ENCODE measurements at places on chromosomes 1 and 21. TPM values are rescaled to one million over a fixed set of nuclear protein-coding genes. Genes with fewer than 3 reads are reported as not detected.

GRCh38 chr1:178541829-178542553 lies 29.1 kb downstream of the TEX35 start:
- DNase-seq, result peak; percentile 64

LAPTM5 gene
- total RNA-seq, result 214 TPM

GRCh38 chr1:82214606-82215005 lies 413.9 kb downstream of the ADGRL2 start:
- DNase-seq, result no peak

DNA sequence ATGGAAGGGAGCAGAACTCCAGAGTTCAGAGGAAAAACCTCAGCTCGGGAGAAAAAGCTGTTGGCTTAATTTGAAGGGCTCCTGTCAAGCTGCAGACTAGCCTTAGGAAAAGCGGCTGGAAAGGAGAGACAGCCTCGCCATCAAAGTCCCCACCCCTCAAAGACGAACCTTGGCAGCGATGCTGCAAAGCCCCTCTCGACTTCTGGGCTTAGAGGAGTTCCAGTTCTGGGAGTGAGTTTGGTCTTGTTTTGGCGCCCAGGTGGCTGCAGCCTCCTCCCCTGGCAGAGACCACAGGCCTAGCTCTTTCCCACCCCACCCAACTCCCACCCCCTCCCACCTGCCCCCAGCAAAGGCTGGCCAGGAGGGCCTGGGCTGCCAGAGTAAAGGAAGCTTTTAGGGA lies 9.1 kb upstream of the TBX15 start:
- DNase-seq, result no peak

DNA sequence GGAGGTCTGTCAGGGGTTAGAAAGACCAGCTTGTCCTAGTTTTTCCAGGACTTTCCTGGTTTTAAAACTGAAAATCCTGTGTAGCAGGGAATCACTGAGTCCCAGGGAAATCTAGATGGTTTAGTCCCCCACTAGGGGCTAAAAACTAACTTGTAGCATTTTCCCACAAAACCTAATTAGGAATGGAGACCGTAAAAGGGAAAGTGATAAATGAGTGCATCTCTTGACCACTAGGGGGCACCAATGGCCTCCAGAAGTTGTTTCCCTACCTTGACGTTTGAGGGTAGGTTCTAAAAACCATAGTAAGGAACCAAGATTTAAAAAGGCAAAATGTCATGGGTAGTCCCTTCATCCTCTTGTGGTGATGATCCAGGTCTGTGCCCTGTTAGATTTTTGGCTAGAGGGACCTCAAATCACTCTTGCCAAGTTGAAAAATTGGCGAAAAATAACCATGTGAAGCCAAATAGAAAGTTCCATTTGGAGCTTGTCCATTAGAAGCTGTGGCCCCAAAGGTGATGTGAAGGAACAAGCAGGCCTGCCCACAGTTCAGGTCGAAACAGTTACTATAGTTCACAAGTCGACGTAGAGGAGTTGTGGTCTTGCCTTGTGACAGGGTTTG lies 24.5 kb downstream of the CLIC6 start:
- DNase-seq, result peak; percentile 71

- no peak for DNase-seq
Measured at GRCh38 chr1:59879996-59880505, 46.5 kb downstream of the CYP2J2 start.

DNA sequence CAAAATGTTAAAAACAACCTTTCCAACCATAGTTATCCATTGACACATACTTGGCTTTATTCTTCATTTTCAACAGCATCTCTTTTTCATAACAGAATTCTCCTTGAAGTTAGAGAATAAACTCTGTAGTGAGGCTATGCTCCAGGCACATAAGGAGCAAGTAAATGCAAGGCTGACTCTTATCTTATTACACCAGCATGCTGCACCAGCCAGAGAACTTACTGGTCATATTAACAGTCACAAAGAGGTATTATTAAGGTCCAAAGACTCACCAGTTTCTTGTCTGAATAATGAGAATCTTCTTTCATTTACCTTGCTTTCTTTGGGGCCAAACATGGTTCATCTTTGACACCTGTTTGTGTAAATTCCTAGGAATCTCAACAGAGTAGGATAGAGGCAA lies 71.3 kb upstream of the IVNS1ABP start:
- DNase-seq, result no peak

DNA sequence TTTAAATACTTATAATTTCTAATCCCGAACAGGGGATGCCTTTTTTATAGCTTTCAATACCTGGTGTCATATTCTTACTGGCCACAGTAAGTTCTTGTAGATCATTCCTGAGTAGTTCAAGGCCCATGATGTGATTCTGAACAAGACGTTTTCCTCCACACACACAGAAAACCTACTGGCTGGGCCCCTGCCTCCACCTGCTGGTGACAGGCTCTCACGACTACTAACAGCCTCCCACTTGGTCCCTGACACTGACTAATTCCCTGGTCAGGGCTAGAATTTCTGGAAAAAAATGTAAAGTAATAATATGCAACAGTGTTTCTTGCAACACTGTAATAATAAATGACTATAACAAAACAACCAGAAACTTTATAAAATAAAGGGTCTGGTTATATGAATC lies 50.4 kb upstream of the RIPK4 start:
- DNase-seq, result peak; percentile 63

PGBD5 gene
- total RNA-seq, result not detected

- no peak for DNase-seq
Measured at GRCh38 chr1:235838021-235838420, 28.7 kb downstream of the LYST start.

GPR25 gene
- total RNA-seq, result not detected

DNA sequence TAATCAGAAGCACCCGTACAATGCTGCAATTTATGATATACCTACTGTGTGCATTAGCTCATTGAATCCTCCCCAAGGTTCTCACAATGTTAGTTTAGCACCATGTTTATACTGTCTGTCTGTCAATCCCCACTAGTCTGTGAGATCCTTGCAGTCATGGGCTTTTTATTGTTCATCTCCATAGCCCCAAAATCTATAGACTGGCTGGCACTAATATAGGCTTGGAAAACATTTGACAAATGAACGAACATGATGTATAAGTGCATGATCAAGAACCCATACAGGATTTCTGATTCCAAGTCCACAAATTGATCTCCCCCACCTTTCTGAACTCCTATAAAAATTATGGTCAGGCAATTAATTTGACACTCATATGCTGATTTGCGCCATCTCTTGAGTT lies 290.0 kb downstream of the OMA1 start:
- DNase-seq, result no peak

GPX7 gene
- total RNA-seq, result 19.0 TPM

GRCh38 chr1:118158924-118159323 lies 26.1 kb downstream of the SPAG17 start:
- no peak for DNase-seq

CD1E gene
- total RNA-seq, result not detected

- DNase-seq, result no peak
Measured at GRCh38 chr1:200258447-200259375, 151.1 kb downstream of the ZNF281 start.

TEX38 gene
- not detected for total RNA-seq

GRCh38 chr1:116170721-116171589 lies 59.8 kb downstream of the MAB21L3 start:
- DNase-seq, result no peak

DNA sequence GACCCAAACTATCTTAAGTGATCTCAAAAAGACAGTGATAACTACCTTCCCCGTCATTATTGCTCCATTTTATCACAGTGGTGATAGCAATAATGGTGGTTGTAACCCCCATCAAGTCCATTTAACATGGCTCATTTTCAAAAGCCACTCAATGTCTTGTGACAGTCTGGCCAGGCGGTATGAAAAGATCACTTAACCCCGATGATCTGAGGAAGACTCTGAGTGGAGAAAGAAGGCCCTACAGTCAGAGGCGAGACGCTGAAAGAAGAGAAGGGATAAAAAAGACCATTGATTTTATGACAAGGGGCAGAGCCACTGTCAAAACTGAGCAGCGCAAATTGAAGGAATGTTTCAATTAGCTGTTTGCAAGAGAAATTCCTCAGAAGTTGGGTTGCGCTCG lies 417.2 kb upstream of the PBX1 start:
- no peak for DNase-seq

DNA sequence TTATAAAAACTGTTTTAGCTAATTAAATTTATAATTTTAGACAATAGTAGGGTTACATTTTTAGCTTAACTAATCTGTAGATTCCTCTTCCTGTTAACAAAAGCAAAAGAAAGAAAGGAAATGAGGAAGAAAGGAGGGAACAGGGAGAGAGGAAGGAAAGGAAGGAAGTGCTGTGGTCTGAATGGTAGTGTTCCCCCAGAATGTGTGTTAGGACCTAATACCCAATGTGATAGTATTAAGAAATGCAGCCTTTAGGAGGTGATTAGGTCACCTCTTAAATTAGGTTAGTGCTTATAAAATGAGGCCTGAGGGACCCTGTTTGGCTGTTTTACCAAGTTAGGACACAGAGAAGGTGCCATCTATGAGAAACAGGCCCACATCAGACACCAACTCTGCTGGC lies 136.9 kb upstream of the SAMSN1 start:
- no peak for DNase-seq

MASP2 gene
- not detected for total RNA-seq

DNA sequence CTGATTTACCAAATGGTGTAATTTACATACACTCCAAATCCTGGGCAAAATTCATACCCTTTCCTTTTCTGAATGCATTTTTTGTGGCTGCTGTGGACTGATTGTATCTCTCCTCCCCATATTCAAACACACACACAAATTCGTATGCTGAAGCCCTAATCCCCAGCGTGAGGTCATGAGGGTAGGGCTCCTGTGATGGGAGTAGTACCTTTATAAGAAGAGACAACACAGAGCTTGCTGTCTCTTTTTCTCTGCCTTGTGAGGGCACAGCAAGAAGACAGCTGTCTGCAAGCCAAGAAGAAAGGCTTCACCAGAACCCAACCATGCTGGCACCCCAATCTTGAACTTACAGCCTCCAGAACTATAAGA lies 24.4 kb downstream of the DUSP10 start:
- DNase-seq, result no peak

CELA2A gene
- total RNA-seq, result not detected

GRCh38 chr1:110083866-110084226 lies 13.4 kb upstream of the ALX3 start:
- DNase-seq, result peak; percentile 35

MMEL1 gene
- total RNA-seq, result 0.97 TPM
